Thymus (tissue), 14 donors: ENCODE measurements at places on chromosomes 4 and X.

GRCh38 chr4:75497133-75497532, 17.1 kb downstream of the RCHY1 start:
- DNase-seq: no peak

DNA sequence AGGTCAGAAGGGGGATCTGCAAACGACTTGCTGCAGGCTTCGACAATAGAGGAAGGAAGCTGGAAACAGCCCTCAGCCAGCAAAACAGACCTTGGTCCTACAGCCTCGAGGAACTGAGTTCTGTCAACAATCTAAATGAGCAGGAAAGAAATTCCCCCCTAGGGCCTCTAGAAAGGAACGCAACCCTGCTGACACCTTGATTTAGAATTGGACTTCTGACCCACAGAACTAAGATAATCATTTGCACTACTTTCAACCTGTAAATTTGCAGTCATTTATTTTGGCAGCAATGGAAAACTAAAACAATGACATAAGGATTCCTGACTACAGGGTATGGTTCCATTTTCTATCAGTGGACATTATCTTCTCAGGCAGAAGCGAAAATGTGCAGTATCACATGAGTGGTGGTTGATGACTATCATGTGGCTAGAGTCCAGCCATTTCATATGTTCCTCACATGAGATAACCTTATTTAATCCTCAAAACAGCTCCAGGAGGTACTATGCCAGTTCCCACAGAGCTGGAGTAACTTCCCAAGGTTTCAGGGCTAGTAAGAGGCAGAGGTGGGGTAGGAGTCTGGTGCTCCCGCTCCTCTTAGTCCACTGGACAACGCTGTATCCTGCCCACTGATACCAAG, 61.6 kb downstream of the SAT1 start:
- no peak for DNase-seq

DNA sequence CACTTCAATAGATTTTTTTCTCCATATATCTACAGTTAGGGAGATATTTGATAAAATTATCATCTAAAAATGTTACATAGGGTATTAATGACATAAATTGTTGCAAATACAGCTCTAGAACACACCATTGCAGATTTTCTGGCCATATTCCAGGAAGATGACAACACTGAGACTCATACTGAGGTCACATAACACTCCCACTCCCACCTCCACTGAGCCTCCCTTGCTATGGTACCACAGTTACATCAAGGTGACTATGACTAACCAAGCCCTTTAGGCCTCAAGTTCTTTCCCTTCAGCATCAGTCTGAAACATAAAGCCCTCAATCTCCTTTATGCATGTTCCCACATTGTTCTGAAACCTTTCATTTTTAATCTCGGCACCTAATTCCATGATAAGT, 932.0 kb upstream of the IGFBP7 start:
- DNase-seq: no peak

DNA sequence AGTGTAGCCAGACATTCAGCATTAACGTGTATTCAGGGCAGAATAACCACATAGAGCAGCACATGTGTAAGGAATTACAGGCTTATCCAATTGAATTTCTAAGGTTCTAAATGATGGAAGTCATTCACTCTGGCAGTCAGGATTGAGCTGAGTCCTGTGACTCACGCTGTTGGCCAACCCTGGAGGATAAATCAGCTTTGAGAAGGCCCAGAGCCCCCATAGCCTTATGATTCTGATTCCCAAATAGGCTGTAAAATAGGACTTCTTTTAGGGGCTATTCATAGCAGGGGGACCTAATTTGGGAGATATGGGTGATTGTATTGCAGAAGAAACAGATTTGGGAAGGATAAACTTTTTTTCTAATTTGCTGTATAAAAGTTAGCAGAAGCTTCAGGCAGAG, 8.1 kb upstream of the HPF1 start:
- no peak for DNase-seq
